ENCODE measurements at places on chromosomes 4 and X.

DNA sequence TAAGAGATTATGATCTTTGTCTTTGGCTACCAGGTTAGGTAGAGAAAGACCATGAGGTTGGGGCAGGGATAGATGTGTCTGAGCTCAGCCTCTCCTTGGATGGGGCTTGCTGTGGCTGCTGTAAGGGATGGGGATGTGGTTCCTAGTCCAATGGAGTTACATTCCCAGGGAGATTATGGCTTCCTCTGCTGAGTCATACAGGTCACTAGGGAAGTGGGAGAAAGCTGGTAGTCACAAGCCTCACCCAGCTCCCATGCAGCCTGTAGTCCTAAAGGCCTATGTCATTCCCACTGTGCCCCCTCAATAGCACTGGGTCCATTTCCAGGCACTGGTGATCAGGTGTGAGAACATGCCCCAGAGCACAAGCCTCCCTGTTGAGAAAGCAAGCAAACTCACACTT lies 70.6 kb upstream of the CENPE start:
- DNase-seq, result no peak

DNA sequence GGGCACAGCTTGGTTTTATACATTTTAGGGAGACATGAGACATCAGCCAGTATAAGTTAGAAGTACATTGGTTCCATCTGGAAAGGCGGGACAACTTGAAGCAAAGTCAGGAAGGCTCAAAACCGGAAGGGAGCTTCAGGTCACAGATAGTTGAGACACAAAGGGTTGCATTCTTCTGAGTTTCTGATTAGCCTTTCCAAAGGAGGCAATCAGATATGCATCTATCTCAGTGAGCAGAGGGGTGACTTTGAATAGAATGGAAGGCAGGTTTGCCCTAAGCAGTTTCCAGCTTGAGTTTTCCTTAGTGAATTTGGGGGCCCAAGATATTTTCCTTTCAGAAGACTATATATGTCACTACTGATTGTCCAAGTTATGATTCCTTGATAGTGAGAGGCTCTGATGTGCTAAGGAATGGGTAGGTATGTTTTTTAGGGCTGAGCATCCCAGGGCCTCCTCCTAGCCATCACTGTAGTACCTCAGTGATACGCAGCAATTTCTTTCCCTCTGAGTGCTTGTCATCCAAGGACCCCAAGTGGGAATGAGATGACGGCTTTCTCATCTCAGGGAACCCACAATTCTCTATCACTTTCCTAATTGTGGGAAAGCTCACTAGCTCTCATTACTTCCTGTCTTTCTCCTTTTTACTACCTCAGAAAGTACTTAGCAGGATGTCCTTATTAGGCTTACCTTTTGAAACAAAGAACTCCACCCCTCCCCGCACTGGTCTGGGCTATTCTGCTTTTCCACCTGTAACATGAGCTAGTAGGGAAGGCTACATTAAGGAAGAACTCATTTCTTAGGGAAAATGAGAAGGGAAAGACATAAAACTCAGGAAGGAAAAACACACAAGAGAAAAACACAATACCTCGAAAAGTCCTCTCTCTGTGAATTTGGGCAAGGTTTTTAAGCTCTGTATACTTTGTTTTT lies 632.7 kb downstream of the RAPGEF2 start:
- DNase-seq, result no peak

GRCh38 chr4:176902710-176903323 lies 110.1 kb upstream of the VEGFC start:
- peak; percentile 79 for DNase-seq

GRCh38 chr4:48795108-48795507 lies 15.0 kb upstream of the FRYL start:
- no peak for DNase-seq

DNA sequence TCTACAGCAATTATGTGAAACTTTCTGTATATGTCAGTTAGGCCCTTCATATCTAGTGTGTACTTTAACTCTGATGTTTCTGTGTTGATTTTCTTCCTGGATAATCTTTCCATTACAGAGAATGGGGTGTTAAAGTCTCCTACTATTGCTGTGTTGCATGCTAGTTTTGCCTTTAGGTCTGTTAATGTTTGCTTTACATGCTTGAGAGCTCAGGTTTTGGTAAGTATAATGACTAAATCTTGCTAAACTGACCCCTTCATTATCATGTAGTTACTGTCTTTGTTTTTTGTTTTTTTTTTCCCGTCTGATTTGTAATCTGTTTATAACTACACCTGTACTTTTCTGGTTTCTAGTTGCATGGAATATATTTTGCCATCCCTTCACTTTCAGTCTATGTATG lies 63.6 kb upstream of the UGT2B15 start:
- no peak for DNase-seq

DNA sequence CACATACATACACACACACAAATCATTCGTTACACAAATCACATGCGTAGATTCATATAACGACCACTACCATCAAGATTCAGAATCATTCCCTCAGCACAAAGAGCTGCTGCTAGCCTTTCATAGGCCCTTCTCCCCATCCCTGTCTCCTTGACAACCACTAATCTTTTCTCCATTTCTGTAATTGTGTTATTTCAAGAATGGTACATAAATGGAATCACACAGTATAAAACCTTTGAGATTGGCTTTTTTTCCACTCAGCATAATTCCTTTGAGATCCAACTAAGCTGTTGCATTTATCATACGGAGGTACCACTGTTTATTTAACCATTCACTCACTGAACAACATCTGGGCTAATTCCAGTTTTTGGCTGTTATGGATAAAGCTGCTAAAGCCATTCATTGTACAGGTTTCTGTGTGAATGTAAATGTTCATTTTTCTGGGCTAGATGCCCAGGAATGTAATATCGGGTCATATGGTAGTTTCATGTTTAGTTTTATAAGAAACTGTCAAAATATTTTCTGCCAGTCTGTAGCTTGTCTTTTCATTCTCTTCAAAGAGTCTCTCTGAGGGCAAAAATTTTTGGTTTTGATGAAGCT lies 64.1 kb downstream of the USP11 start:
- no peak for DNase-seq

- no peak for DNase-seq
These were observed 137.3 kb downstream of the CRLF2 start for GRCh38 chrX:1075156-1075555.

- DNase-seq, result no peak
These were observed 257.1 kb downstream of the BCOR start for GRCh38 chrX:39840581-39841093.

DNA sequence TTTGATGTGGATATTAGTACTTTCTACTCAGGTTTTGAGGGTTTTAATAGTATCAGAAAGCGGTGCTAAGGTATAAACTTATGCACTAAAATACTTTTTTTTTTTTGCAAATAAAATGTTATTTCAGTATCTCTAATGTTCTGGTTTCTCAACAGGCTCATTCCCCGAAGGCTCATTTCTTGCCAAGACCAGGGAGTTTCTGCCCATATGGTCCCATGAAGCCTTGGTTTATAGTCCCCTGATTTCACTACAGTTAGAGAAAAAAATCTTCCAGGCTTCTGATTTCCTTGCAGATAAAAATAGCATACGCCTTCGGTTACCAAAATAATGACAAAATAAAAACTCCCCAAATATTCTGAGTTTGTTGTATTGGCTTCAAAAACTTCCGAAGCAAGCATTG lies 814.2 kb upstream of the PABPC4L start:
- DNase-seq, result no peak

GRCh38 chr4:36493251-36493650 lies 211.8 kb downstream of the DTHD1 start:
- DNase-seq, result no peak

DNA sequence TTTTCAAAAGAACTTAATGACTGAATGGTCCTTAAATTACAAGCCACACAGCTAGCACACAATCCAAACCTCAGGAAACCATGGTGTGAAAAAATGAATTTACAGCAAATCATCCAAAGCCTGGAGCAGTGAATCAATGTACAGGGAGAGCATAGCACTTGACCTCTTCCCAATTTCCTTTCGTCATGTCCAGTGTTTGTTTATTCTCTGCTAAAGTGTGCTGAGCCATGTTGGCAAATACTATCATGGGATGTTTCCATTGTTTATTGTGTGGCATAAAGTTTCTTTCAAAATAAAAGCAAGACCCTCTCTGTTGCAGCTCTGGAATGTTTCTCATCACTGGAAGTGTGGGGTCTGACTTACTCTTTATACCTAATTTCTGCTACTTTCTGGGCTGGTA lies 25.4 kb upstream of the FAM47B start:
- DNase-seq, result no peak

DNA sequence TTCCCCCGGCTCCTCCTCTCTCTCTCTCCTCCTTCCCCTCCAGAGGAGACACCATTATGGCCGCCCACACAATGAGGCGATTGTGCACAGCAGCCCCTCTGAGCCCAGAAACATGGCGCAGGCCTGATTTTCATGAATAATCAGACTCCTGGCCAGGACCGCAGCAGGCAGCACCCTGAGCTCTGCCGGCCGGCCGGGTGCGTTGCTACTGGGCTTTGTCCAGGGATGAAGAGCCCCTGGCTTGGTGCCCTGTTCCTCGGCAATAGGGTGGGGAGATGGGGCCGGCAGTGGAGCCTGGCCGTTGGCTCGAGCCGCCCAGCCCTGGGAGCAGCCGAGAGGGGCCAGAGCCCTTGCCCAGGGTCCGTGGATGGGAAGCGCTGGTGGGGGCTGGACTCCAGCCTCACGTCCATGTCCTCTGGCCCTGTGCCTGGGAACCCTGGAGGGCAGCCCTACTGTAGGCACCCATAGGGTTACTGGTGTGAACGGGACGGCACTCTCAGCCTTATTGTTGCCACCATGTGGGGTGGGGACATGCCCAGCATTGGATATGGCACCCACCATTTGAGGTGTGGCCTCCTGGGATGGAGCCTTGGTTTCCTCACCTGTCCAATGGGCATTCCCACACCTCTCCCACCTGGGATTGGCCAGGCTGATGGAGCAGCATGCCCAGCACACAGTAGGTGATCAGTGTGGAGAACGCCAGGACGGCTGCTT lies 103.0 kb downstream of the SORCS2 start:
- DNase-seq, result no peak

GRCh38 chr4:119233191-119233590 lies 20.7 kb downstream of the USP53 start:
- no peak for DNase-seq

GRCh38 chr4:6887591-6888371 lies 21.8 kb upstream of the TBC1D14 start:
- no peak for DNase-seq

DNA sequence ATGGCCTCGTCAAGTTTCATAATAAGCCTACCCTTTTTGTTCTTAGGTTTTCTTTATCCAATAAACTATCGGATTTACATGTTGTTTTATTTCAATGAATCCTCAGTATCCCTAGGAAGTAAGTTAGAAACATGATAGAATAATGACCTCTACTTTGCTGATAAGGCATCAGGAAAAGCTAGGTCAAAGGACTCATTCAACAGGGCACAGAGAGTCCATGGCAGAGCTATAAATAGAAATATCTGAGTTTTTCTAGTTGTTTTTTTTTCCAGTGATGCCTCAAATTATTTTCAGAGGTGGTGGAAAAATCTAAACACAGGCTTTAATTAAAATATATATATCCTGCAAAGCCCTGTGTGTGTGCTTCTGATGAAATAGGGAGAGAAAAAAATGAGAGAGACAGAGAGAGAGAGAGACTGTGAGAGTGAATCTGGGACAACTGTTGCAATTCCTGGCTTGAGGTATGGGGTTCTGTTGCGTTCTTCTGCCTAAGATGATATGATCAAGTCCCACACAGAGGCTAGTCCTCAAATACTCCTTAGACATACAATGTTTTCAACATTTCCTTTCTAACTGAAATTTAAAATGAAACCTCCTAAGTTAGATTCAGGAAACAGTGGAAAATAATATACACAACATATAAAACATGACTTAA lies 139.9 kb downstream of the HDX start:
- DNase-seq, result no peak

GRCh38 chr4:1728061-1728980 lies 7.0 kb downstream of the TACC3 start:
- no peak for DNase-seq

GRCh38 chr4:6619466-6620255 lies 20.8 kb upstream of the MRFAP1 start:
- no peak for DNase-seq

DNA sequence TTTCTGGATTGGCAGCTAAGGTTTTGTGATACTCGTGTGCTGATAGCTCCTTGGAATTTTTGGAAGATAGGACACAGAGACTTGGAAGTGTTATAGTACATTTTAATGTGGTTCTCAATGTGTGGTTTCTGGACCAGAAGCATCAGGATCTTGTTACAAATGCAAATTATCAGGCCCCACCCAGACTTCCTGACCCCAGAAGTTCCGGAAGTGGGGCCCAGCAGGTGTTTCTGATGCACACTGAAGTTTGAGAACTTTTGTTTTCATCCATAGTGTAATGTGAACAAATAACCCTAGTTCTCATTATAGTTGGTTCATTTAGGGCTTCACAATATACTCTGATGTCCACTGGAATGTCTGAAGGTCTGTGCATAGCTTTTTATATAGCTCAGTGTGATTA lies 49.6 kb downstream of the LAMP2 start:
- DNase-seq, result no peak

DNA sequence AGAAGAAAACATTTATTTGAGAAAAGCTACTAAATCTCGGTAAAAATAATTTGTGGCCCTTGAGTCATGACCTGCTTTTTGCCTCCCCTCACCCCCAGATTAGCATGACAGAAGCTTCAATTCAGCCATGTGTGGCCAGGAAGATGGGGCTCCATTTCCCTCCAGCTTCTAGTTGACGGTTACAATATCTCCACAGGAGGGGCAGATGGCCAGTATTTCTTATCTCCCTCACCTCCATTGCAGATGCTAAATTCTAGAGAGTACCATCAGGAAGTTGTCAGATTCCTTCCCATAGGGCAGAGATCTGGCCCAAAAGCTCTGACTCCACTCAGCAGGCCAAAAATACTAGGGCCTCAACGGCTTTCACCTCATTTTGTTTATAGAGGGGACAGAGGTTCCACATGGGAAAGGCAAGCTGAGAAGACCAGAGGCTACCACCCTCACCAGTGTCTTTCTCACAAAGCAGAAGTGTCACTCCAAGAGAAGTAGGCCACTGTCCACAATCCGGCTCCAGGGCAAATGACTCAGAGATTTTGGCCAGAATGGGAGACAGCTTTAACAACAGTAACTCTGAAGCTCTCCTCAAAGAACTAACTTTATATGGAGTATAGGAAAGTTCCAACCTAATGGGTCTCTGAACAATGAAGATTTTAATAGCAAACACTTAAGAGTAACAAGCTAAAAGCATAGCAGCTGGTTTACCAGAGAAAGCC lies 108.3 kb downstream of the TBC1D19 start:
- DNase-seq, result no peak

DNA sequence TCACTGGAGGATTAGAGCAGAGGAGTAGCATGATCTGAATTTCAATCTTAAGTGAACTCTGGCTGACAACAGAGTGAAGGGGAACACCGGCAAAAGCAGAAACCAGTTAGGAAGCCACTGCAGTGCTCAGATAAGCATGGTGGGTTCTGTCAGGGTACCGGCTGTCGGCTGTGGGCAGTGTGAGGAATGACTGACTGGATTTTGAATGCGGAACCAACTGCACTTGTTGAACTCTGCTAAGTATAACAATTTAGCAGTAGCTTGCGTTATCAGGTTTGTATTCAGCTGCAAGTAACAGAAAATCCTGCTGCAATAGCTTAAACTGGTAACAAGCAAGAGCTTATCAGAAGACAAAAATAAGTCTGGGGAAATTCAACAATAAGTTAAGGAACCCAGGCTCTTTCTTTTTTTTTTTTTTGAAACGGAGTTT lies 5.2 kb downstream of the HTT start:
- DNase-seq, result no peak
